RCC 7860 (cell line): ENCODE measurements at places on chromosomes 4 and X.

DNA sequence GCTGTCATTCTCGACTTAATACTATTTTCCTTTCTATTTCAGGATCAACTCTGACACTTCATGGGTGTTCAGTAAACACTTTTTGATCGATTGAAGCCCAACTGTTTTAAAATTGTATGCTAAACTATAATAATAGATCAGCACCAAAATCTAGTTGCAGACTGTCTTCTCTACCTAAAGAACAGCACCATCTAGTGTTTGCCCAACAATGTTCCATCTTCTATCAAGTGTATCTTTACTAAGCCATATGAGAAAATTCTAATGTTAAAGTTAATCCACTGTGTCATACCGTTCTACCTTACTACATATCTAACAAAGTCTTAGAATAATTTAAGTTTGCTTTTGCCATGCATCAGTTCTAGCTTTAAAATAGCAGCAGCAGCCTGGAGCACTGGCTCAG is 113.0 kb upstream of the PRDX4 start:
- peak; percentile 21 for DNase-seq

DNA sequence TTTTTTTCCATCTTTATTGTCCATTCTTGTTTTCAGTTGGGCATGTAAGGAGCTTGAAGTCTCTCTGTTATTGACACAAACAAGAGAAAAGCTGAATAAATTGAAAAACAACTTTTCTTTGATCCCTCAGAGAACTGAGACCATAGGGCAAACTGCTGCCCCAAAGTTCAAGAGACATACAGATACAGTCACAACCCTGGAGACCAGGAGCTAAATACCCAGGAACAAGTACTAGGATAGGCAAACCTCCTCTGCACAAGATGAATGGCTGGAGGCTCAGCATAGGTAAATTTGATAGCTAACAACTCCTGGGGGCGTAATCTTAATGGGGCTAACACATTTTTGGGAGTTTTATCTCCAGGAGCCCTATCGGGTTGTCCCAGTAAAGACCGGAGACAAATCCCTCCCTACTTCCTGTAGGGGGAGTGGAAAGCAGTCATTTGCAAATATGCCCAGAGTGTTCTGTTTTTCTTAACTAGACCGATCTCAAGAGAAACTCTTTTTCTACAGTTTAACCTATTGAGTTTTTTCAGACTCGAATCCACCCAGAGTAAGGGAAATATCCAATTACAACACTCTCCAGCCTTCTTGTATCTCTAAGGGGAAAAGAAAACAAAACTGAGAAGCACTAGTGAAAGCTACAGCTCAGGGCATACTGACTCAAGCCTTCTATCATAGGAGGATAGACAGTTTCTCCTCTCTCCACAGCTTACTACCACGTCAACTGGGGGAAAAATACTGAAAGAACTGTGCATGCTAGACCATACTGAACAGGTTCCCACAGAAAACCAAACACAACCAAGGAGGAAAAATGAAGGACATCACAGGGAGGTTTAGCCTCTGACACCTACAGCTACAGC is 23.1 kb downstream of the MAGEA8 start:
- no peak for DNase-seq

DNA sequence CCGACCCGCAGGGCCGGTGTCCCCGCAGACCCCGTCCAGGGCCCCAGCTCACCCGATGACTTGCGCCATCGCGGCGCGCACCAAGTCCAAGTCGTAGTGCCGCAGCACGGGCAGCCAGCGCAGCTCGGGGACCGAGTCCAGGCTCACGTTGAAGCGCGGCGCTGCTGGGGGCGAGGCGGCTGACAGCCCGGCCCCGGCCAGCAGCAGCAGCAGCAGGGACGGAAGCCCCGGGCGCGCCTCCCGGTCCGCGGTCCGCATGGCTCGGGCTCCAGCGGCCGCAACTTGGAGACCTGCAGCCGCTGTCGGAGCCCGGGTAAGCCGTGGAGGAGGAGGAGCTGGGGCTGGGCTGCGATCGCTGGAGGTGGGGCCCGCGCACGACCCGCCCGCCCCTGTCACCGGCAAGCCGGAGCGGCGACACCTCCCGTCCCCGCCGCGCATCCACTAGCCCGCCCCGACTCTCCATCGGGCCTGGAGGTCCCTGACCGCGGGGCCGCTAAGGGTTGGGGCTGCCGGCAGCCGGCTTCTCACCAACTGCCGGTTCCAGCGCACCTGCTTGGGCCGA is at the start of gene NAAA:
Gene NAAA, minus strand, starts transcription at position 322 of the 562 bp plus-strand sequence. Its CDS starts 64 bp downstream, at position 258.
- DNase-seq = peak; percentile 65

DNA sequence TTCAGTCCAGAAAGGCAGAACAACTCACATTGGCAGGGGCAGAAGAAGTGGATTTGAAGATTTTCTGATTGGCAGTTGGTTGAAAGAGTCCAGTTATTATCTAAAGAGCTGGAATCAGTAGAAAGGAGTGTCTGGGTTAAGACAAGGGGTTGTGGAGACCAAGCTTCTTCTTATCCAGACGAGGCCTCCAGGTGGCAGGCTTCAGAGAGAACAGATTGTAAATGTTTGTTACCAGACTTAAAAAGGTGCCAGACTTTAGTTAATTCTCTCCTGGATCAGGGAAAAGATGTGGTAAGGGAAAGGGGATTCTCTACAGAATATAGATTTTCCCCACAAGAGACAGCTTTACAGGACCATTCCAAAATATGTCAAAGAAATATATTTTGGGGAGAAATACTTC is 36.7 kb upstream of the TLR3 start:
- no peak for DNase-seq

GRCh38 chr4:40940317-40940741 is 190.6 kb downstream of the NSUN7 start:
- no peak for DNase-seq

DNA sequence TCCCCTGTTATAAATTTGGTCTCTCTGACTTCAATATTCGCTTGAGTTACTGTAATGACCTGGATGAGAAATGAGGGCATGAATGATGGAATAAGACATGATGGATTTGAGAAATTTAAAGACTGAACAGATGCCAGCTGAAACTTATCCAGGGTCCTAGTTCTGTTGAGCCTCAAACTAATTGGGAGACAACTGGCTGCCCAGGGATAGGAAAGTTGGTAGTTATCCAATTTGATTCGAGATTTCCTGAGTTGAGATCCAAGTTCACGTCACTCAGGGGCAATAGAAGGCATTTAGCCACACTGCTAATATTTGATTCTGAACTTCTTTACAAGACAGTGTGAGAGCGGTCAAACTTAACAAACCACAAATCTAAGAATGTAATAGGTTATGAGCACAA is 159.0 kb upstream of the CXCL13 start:
- no peak for DNase-seq

DNA sequence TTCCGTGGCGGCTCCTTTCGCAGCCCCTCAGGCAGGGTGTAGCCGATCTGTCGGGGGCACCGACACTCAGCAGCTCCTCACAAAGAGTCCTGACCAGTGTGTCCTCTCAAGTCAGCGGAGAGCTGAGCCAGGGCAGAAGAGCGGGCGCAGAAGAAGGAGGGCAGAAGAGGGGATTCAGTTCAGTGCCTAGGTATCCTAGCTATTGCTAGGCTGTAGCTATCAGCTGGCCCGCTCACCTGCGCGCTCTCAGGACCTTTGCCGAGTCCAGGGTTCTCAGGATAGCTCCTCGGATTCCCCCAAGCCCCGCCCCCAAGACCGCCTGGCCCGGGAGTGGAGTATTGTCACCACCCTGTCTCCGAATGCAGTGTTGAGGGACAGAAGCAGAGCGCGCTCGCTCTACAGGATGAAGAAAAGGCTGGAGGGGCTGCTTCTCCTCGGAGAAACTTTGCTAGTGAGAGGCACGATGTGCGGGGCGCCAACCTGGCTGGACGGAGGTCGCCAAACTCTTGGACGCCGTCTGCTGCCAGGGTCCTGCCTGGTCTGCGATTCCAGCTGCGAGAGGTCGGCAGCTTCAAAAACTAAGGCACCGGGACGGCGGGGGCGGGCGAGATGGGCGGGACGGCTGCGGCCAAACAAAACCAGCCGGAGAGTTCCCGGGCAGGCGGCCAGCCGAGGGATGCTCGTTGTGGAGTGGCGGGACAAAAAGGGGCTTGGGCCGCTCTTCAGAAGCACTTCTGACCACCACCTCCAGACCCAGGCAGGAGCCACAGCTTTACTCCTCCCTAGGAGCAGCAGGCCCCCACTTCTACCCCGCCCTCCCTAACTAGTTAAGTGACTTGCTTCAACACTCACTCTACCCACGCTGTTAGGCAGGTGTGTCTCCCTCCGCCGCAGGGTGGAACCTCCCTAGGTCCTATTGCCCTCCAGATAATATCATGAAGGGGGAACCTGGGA is at the start of gene XKRX:
Gene XKRX, minus strand, starts transcription at position 258 of the 954 bp plus-strand sequence. CDS start 613 bp downstream, outside the sequence.
- DNase-seq = no peak

DNA sequence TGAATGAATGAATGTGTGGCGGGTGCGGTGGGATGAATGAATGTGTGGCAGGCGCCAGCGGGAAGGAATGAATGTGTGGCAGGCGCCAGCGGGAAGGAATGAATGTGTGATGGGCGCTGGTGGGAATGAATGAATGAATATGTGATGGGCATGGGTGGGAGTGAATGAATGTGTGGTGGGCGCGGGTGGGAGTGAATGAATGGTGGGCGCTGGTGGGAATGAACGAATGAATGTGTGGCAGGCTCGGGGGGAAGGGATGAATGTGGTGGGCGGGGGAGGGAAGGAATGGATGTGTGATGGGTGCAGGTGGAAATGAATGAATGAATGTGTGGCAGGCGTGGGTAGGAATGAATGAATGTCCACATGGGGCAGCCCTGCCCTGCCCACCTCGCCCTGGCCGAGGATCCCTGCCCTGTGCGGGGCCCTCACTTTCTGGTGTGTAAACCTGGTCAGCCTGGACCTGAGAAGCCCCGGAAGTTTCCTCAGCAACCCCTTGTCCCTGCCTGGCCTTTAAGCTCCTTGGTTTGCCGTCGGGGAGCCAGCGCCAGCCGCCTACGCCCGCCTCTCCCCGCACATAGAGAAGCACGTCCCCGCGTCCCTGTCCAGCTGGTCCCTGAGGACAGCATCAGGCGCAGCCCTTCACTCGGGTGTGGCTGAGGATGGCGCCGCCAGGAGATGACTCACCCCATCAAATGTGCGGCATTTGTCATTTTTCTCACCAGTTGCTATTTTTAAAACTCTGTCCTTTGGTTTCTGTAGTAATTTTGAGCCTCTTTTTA is 112.8 kb upstream of the LRPAP1 start:
- DNase-seq = peak; percentile 38

GRCh38 chrX:104432321-104432720 is 133.7 kb upstream of the IL1RAPL2 start:
- no peak for DNase-seq

GRCh38 chr4:84855774-84856173 is 110.7 kb downstream of the WDFY3 start:
- DNase-seq = no peak

DNA sequence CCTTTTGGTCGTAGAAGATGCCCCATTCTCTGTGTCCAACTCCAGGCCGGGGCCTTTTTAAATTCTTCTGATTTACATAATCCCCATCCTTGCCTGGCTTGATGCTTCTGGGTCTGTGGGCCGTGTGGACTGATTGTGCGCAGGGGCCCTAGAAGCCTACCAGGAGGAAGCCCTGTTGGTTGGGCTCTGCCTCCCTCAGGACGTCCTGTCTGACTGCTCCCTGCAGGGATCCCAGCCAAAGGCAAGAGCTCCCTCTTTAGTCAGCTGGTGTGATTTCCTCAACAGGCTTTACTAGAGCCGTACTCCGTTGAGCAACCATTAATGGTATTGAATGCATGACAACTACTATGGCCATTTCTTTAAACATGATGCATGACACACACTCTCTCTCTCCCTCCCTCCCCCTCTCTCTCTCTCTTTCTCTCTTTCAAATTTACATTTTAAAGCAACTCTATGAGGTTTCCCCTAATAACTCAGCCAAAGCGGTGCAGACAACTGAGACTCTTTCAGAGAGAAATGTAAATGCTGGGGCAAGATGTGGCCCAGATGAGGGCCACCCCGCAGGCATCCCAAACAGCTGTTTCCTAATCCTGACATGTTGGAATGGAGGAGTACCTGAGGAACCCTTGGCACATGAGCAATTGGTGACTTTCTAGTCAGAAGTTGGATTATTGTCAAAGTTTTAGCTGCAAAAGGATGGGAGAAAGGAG is 117.3 kb downstream of the DRD5 start:
- DNase-seq = no peak

- DNase-seq = no peak
Measured at GRCh38 chrX:69097451-69098236, 67.6 kb downstream of the PJA1 start.

- DNase-seq = no peak
Measured at GRCh38 chr4:113960684-113961321, 18.6 kb downstream of the ARSJ start.

GRCh38 chr4:8537041-8537461 is 43.1 kb upstream of the GPR78 start:
- peak; percentile 86 for DNase-seq

DNA sequence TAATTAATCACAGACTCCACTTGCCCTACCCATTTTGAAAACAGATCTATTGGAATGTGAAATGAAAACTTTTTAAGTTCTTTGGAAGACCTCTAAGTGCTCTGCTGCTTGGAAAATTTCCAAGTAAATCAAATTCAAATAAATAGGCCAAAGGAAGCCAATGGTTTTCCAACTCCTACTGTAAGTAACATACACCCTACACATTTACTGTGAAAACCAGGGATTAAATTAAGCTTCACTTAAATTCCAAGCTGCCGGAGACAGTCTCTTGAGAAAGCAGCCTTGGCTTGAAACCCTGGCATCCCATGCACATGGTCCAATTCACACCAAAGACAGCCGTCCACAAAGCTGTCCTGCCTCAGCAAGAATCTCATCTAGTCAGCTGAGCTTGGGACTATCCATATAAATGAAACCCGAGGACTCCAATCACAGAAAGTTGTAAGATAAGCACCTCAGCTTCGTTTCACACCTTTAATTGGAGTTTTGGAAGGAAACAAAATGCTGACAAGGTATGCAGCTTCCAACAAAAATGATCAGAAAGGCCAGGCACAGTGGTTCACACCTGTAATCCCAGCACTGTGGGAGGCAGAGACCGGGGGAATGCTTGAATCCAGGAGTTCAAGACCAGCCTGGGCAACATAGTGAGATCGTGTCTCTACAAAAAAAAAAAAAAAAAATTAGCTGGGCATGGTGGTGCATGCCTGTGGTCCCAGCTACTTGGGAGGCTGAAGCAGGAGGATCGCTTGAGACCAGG is 88.6 kb downstream of the APBB2 start:
- DNase-seq = no peak

DNA sequence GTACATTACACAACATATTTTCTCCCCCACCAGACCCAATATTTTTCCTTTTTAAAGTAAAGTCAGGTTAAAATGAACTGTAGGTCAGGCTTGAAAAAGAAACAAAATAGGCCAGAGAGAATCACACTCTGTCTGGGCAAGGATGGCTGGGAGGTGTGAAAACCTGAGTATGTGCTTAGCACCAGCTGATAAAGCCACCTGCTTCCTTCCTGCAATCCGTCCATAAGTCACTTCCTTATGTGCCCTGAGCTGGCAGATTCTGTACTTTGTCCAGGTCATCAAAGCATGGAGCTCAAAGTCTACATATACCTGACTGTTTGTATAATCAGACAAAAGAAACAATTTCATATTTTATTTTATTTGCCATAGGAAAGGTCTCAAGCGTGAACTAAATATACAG is 37.7 kb downstream of the ANTXR2 start:
- no peak for DNase-seq

DNA sequence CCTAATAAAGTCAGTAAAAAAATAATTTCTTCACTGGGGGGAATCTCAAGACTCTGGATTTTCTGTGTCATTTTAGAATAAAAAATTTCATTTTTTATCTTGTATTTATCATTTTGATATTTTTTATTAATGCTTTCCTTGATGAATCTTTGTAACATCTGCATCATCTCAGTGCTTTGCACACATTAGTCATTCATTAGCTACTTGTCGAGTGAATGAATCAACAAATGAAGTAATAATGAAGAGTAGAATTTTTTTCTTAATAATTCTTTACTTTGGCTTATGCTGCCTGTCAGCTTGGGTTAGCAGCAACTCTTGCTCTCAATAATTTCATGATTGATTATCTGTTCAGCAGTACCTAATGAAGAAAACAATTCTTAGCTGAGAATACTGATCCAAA is 530.8 kb downstream of the GRXCR1 start:
- no peak for DNase-seq
